ENCODE measurements at places on chromosomes 3 and 15. TPM values are rescaled to one million over a fixed set of nuclear protein-coding genes. Genes with fewer than 3 reads are reported as not detected.

DNA sequence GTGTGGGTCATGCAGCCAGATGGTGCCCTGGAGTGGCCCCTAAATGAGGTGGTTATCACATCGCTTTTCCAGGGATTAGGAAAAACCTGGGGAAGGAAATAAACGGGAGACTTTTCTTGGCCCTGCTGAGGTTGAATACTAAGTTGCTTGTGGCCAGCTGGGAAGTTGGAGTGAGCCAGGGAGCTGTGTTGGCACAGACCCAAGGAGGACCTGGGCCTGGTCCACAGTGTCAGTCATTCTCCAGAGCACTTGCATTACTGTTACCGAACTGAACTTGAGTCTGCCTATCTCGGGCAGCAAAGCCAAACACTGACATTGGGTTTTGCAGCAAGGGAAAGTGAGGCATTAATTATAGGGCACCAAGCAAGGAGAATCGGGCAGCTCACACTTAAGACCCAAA is 339.0 kb downstream of the GABRB3 start:
- DNase-seq: no peak

DNA sequence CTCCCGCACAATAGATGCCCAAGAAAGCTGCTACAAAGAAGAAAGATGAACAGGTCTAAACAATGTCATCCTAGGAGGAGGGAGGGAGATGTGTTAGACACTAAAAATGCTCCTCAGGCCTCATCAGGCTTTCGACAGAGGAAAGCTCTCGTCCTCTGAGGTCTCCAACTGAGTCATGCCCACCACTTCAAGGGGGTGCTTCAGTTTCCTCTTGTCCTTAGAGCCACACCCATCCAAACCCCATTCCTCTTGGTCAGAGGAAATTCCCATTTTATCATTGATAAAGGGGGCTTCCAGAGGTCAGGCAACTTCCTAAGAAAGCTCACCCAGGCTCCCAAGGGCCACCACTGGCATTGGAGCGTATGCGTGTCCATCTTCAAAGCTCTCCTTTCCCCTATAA is 50.1 kb downstream of the HEG1 start:
- no peak for DNase-seq

GRCh38 chr3:190424108-190424477 is 25.6 kb downstream of the TMEM207 start:
- DNase-seq: no peak

DNA sequence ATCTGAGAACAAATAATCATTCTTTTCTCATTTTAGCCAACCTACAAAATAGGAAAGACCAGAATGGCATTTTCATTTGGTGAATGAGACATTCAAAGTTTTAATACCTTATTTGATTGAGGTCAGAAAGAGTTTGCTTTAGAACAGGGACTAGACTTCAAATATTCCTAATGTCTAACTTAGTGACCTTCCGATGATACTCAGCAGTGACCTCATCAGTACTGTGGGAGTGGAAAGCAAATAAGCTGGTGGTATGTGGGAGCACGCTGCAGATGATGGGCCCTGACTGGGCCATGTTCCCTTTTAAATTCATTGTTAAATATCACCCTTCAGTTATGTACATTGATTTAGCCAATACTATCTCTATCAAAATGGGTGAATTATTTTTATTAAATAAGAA is 223.3 kb downstream of the P3H2 start:
- no peak for DNase-seq

DNA sequence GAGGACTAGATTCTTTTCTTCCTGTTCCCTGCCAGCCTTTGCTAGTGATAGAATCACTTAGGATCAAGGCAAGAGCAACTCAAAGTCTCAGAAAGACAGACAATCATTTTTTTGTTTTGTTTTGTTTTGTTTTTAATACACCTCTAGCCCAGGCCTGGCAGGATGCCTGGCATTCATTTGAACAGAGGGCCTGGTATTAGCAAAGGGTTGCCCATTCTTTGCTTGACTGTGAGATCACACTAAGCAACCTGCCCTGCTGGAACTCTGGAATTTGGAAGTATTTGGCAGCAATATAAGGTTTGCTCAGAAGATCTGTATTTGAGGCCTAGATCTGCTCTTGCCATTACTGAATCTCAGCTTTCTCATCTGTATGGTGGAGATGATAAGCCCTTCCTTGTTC is 21.8 kb upstream of the ATP13A5 start:
- no peak for DNase-seq

DNA sequence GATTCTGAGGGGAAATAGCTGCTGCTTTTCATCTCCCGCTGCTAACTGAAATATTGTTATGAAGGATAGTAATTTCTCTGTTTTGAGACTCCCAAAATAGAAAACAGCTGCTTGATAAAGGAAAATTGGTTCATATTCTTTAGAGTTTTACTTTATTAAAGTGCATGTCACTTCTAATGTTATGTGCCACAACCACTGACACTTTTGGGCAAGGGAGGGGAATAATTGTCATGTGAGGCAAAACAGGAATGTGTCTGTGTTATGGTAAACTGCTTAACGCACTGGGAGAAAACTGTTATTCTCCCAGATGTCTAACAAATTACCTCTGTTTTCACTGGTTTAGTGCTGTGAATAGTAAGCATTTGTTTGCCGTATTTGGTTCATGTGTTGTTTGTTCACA is 201.6 kb downstream of the PDZRN3 start:
- no peak for DNase-seq

DNA sequence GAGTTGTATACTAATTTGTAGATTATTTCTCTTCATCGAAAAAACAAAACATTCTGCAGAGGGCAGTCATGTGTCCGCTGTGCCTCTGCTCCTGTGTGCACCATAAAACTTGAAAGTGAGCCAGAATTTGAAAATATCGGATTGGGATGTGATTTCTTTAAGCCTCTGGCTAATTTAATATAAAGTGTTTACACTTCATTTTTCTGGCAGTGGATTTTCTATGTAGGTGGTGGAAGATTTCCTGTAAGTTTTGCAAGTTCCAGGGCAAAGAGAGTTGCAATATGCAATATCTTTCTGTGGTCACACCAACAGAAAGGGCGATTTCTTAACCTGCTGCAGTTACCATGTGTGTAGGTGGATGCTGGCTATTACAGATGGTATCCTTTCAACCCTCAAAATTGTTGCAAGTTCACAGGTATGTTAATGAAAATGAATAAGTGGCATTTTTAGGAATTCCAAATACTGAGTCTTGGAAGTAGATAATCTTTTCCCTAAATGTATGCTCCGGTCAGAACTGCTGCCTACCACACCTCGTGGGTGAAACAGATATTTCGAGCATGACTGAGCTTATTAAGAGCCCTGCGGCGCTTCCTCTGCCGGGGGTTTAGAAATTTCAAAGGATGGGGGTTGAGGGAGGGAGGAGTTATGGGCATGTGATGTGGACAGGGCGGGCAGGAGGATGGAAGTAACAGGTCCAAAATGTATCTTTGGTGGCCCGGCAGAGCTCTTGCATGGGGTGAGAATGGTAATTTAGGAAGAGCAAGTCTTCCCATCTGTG is 134.0 kb downstream of the PGPEP1L start:
- no peak for DNase-seq

GRCh38 chr3:172270557-172271166 is 177.6 kb downstream of the GHSR start:
- DNase-seq: no peak

GRCh38 chr15:75641603-75642002 is 1.6 kb upstream of the IMP3 start:
- no peak for DNase-seq

DNA sequence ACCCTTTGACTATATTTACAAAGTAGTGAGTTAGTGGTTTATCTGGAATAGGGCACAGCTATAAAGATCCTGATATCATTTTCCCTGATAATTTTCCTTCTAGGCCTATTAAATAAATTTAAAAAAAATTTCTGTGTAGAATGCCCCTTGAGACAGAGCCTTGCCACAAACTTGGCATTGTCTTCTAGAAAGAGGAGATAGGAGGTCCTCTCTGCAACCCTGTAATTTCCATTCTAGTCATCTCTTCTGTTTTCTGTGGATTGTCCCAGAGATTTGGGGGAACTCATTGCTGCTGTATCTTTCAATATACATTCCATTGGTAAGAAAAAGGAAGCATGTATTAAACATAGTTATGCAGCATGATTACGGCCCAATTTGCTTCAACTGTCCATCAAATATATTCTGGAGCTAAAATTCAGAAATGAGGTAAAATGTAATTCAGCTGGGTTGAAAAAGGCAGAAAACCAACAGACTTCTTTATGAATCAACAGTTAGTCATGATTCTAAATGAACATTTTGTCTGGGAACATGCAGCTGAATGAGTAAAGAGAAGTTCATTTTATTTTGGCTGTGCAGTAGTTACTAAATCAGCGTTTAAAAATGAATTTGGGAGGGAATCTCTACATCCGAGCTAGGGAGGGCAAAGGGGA is 401.1 kb downstream of the NAALADL2 start:
- DNase-seq: no peak

DNA sequence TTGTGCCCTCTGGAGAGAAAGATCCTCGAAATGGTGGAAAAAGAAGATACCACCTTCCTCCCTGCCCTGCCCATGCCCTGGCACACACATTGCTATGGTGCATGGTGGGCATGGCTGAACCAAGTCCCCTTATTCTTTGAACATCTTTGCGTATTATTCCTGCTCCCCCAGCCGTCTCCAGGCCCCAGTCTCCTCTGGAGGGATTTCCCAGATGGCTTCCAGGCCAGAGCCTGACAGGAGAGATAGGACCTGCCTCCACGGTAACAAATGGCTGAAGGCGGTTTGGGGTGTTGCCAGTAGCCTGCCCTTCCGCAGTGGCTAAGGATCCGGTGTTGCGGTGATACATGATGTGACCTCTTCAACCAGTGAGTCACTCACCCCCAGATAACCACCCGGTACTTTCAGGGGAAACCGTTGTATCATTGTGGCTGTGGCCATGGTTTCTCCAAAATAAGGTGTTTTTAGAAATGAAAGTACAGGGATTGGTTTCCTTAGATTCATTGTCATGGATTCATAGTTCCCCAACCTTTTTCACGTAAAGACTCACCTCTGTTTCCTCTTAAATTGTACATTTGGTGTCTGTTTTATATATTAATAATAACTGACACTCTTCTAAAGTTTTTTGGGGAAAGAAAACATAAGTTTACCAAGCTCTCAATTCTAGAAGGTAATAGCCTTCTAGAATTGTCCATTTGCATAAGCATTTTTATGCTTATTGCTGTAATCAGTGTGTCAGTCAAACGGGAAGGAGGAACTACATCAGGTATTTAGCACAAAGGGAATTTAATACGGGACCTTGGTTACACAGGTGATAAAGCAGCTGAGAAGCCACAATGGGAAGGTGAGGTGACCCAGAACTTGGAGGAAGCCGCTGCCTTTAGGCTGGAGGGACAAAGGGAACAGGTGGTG is 25.9 kb downstream of the SMAD3 start:
- DNase-seq: peak; percentile 90

DNA sequence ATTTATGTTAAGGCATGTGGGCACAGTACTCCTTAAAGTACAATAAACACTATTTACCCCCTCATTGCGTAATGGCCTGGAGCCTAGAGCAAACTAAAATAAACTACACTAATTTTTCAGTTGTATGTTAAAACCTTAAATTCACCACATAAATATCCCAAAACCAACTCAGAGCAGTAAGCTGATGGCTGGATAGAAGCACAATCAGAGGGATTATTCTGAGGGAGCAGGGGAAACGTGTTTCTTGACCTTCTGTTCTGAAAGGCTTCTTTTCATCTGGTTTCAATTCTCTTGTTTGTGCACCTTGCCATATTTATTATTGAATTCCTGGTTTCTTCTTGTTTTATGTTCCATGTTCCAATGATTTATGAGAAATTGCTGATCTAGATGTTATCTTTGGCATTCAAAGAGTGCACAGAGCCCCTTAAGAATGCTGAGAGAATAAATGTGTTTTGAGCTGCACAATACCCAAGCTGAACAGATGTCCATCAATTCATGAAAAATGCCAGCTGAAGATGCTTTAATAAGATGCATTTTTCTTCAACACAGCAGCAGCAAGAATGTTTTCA is 29.6 kb downstream of the RPL22L1 start:
- DNase-seq: no peak

DNA sequence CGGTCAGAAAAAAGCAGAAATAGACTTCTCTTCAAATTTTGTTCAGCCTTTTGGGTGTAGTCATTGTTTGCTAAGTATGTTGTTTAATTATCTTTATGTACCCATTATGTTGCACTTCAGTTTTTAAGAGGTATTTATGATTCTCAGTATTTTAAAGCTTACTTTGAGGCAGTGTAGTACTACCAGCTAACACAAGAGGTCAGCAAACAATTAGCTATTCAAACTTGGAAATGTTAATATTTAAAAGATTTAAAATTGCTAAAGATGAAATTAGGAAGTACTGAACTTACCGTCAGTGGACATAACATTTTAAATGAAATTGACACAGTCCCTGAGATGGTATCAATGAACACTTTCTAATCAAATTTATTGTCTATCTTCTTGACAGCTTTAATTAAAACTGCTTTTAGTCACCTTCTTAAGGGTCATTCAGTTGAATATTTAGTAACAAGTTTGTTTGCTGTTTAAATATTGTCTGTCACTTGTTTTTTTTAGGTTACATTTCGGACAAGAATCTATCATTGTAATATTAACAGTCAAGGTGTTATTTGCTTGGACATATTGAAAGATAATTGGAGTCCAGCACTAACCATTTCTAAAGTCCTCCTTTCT is 28.1 kb downstream of the NKIRAS1 start:
- no peak for DNase-seq

DNA sequence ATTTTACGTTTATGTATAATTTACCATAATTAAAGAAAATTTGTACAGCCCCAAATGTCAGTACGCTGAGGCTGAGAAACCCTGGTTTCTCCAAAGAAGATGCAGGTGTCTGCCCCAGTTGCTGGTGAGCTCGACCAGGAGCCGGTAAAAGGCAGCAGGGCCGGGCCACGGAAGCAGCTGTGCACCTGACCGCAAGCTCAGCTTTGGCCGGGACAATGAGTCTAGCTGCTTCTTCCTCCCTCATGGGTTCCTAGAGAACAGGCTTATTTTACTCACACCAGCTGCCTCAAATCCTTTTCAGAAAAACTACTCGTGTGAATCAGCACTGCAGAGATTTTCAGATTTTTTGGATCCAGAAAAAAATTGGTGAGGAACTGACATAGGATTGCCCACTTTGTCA is 18.0 kb upstream of the ZXDC start:
- DNase-seq: no peak

SLC12A1 gene
- total RNA-seq: not detected

KBTBD13 gene
- total RNA-seq: not detected

TGM5 gene
- total RNA-seq: not detected

SI gene
- total RNA-seq: not detected

ATP13A3 gene
- 145 TPM for total RNA-seq

PDE8A gene
- total RNA-seq: 20.8 TPM

GOLGA8M gene
- total RNA-seq: 0.46 TPM

GPR149 gene
- not detected for total RNA-seq

SMCO1 gene
- total RNA-seq: not detected

CYP1A1 gene
- 0.64 TPM for total RNA-seq

Data from activated CD4-positive, alpha-beta memory T cell treated with anti-CD3 and anti-CD28 coated beads for 36 hours (primary cell).